Calu3 (cell line): ENCODE measurements at places on chromosomes 5 and 9. TPM values are rescaled to one million over a fixed set of nuclear protein-coding genes. Genes with fewer than 3 reads are reported as not detected.

DNA sequence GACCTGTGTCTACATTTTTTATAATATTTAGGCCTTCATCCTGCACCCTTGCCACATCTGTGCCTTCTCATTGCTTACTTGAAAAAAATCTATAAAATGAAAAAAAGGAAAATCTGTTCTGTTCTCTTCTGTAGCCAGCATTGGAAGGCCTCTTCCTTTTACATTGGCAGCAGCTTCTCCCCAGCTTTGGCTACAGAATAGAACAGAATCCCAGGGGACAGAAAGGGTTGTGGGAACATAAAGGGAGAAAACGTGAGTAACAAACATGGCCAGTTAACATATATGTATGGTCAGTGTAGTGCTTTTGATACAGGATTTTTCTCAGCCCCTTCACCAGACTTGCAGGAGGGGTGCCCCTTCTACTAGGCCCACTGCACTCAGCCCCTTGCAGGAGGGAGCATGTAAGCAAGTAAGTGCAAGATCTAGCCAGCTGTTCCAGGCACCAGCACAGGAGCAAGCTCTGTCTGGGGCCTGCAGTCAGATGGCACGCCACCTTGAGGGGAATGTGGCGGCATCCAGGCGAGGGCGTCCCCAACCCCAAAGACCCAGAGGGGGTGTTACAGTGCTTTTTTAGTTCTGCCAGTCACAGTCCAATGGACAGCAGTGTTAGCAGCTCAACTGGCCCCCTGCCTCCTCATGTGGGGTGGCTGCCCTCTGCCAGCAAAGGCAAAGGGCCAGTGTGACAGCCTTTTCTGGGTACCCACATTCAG is 330.5 kb upstream of the ZNF462 start:
- H3K27me3 ChIP-seq, result no peaks in the 10 kb centered on the region
- no peak for DNase-seq
- H3K4me1 ChIP-seq, result no peaks in the 10 kb centered on the region
- no peaks in the 10 kb centered on the region for H3K36me3 ChIP-seq

DNA sequence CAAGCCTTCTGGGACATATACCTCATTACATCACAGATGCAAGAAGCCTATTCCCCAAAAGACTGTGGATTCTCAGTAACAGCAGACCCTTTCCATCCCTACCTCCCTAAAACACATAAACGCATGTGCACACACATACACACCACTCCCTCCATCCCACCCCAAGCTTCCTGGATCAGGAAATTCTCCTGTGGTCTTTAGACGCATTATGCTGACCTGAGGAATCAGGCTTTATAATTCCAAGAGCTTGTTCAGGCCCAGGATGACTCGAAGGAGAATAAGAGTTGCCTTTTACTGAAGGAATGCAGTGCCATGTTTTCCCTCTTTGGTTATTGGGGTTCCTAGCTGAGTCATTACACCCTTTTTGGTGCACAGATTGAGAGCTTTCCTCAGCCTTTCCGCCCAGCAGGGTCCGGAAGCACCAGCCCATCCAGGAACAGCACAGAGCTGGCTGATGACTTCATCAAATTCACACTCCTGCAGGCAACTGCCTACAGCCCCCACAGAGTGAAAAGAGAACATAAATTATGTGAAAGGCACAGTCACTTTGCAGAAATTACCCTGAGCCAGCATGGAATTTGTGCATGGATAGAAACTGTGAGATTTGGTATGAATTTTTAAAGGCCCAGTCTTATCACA is 385.0 kb upstream of the TRPC7 start:
- peaks cover 26% of the 10 kb centered on the region for H3K27me3 ChIP-seq
- H3K36me3 ChIP-seq, result no peaks in the 10 kb centered on the region
- H3K27ac ChIP-seq, result no peak overlapping the region
- no peak for DNase-seq
- no peak overlapping the region for H3K4me3 ChIP-seq

GRCh38 chr5:67310169-67310568 is 113.6 kb upstream of the CD180 start:
- H3K4me1 ChIP-seq, result peaks cover 19% of the 10 kb centered on the region
- no peak overlapping the region for H3K4me3 ChIP-seq
- no peaks in the 10 kb centered on the region for H3K27me3 ChIP-seq

GRCh38 chr5:100790170-100790665 is 112.9 kb downstream of the ST8SIA4 start:
- no peaks in the 10 kb centered on the region for H3K27me3 ChIP-seq
- H3K27ac ChIP-seq, result peak overlapping the region; percentile 67
- H3K36me3 ChIP-seq, result peaks cover 5% of the 10 kb centered on the region

GRCh38 chr5:52605317-52606313 is 182.1 kb upstream of the ITGA1 start:
- H3K27ac ChIP-seq, result no peak overlapping the region
- no peak overlapping the region for H3K4me3 ChIP-seq
- DNase-seq, result no peak
- H3K4me1 ChIP-seq, result no peaks in the 10 kb centered on the region

DNA sequence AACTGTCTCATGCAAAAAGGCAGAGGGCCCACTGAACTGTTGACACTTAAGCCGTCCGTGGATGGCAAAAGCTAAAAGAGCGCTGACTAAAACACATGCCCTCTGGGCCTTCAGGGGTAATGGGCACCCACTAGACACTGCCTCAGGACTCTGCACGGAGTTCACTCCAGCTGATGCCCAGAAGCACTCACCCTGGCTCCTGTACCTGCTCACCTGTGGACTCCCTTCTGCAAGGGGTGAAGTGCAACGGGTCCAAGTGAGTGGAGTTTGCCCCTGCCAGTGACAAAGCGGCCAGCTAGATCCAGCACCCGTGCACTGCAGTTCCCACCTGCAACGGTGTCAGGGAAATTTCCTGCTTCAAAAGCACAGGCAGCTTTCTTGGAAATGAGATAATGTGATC is 50.2 kb downstream of the SLC1A1 start:
- H3K4me1 ChIP-seq, result peaks cover 32% of the 10 kb centered on the region
- H3K36me3 ChIP-seq, result peaks cover 15% of the 10 kb centered on the region
- peak overlapping the region; percentile 23 for H3K27ac ChIP-seq

DNA sequence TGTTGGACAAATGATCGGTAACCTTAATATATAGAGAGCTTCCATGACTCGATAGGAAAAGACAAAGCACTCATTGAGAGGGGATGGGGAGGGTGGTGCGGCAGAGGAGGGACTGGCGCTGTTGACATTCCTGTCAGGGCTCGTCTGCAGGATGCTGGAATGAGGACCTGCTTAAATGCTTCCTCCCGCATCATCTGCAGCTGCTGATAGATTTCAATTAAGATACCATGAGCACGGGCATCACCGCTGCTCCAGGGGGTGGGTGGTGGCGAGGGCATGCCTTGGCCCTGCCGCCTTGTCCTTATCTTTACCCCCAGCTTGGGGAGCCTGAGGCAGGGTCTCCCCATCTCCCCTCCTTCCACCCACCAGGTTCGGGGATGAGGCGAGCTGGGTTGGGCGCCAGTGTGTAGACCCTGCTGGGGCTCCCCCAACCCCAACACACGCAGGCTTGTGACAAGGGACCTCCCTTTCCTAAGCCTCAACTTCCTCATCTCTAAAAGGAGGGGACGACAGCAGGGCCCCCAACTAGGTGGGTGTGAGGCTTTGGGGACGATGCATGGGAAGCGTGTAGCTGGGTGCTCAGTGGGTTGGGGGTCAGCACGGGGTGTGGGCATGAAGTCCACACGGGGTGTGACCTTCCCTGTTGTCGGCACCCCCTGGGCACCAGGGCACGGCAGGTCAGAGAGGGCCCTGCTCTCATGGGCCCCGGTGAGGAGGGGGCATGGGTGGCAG is 11.7 kb upstream of the QRFP start:
- no peak overlapping the region for H3K4me3 ChIP-seq
- H3K27ac ChIP-seq, result no peak overlapping the region
- no peaks in the 10 kb centered on the region for H3K4me1 ChIP-seq
- no peak for DNase-seq
- peaks cover 51% of the 10 kb centered on the region for H3K27me3 ChIP-seq

DNA sequence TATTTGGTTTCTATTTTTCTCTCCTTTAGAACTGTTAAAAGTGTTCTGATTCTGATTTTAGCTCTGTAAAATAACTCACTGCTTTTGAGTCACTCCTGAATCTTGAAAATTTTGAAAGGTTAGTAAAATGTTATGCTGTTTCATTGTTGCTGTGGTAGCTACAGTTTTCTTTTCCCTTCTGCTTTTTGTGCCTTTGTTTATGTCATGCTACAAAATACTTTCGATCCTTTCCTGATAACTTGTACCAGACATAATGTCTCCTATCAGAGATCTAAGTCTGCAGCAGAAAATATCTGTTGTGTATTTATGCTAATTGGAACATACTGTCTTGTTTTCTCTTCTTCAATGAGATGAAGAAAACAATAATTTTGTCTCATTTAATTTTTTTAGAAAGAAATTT is 26.9 kb upstream of the CEP120 start:
- no peak overlapping the region for H3K4me3 ChIP-seq
- H3K36me3 ChIP-seq, result no peaks in the 10 kb centered on the region
- no peaks in the 10 kb centered on the region for H3K4me1 ChIP-seq
- no peaks in the 10 kb centered on the region for H3K27me3 ChIP-seq

DNA sequence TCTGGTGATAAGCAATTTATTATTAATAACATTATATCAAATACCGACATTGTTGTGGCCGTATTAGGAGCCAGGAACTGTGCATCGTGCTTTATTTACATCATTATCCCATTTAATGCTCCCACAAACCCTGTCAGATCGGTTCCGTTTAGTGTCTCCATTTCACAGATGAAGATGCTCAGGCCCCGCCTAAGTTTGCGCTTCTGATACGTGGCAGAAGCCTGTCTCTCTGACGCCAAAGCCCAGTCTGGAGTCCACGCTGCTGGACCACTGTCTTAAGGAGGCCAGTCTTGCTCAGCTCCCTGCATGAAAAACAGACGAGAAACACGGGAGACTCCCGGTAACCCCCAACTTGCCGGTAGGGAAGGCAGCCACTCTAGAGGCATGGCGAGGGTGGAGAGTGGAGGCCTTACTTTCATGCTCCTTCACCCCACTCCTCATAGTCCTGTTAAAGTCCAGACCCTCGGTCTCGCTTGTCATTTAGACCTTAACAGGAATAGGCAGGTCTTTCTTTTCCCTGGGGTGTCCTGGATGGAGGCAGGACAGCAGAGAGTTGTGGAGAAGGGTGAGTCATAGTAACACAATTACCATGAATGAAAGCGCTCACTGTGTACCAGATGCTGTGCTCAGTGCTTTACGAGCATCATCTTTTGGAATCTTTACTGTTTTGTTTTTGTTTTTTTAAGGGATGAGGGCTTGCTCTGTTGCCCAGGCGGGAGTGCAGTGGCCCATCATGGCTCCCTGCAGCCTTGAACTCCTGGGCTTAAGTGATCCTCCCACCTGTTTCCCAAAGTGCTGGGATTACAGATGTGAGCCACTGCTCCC is 872 bp downstream of the TXNDC15 start:
- H3K4me3 ChIP-seq, result peak overlapping the region; percentile 99
- DNase-seq, result peak; percentile 22
- H3K27ac ChIP-seq, result peak overlapping the region; percentile 77
- H3K4me1 ChIP-seq, result no peaks in the 10 kb centered on the region
- H3K27me3 ChIP-seq, result no peaks in the 10 kb centered on the region

- peak; percentile 34 for DNase-seq
- H3K27me3 ChIP-seq, result no peaks in the 10 kb centered on the region
- H3K27ac ChIP-seq, result no peak overlapping the region
- H3K4me3 ChIP-seq, result no peak overlapping the region
- no peaks in the 10 kb centered on the region for H3K4me1 ChIP-seq
- no peaks in the 10 kb centered on the region for H3K36me3 ChIP-seq
These were observed 76.7 kb downstream of the GRAMD2B start for GRCh38 chr5:126499853-126500342.

GRCh38 chr9:92642041-92642451 is 27.9 kb downstream of the IPPK start:
- H3K27ac ChIP-seq, result no peak overlapping the region
- DNase-seq, result no peak
- H3K4me3 ChIP-seq, result no peak overlapping the region
- peaks cover 11% of the 10 kb centered on the region for H3K36me3 ChIP-seq
- no peaks in the 10 kb centered on the region for H3K4me1 ChIP-seq

DNA sequence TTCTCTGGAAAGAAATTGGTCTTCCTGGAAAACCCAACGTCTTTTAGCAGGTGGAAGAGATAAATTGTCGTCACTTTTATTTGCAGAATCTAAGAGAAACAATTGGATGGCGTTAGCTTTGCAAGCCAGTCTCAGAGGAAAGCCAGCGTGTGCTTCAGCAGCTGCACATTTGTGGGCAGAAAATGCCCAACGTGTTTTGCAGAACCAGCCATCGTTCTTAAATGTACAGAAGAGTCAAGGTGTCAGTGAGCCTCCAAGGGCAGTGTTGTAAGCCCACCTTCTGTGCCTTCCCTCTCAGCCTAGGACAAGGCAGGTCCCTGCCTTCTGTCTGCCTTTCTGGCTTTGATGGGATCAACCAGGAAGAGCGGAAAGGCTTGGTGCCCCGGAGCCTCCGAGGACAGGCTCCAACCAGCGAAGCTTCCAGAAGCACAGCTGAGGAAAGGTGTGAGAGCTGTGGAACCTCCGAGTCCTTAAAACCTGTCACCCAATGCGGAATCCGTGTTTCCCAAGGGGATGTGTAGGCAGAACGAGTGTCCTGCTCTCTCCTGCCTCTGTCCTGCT is 116.0 kb upstream of the IRX2 start:
- no peak overlapping the region for H3K27ac ChIP-seq
- DNase-seq, result no peak
- H3K36me3 ChIP-seq, result no peaks in the 10 kb centered on the region
- H3K27me3 ChIP-seq, result no peaks in the 10 kb centered on the region

GRCh38 chr9:112112519-112112918 is 62.6 kb downstream of the SUSD1 start:
- peak; percentile 49 for DNase-seq
- peak overlapping the region; percentile 86 for H3K27ac ChIP-seq
- H3K36me3 ChIP-seq, result peaks cover 11% of the 10 kb centered on the region
- H3K27me3 ChIP-seq, result no peaks in the 10 kb centered on the region
- peaks cover 49% of the 10 kb centered on the region for H3K4me1 ChIP-seq

- DNase-seq, result no peak
- H3K36me3 ChIP-seq, result no peaks in the 10 kb centered on the region
- H3K27ac ChIP-seq, result no peak overlapping the region
- no peaks in the 10 kb centered on the region for H3K27me3 ChIP-seq
- H3K4me1 ChIP-seq, result no peaks in the 10 kb centered on the region
These were observed 190.9 kb upstream of the FREM1 start for GRCh38 chr9:15101095-15101494.

GRCh38 chr5:58235299-58235698 is 224.6 kb downstream of the PLK2 start:
- no peaks in the 10 kb centered on the region for H3K27me3 ChIP-seq
- H3K36me3 ChIP-seq, result no peaks in the 10 kb centered on the region
- peak overlapping the region; percentile 8 for H3K27ac ChIP-seq
- DNase-seq, result peak; percentile 25
- H3K4me1 ChIP-seq, result peaks cover 13% of the 10 kb centered on the region

- H3K36me3 ChIP-seq, result peaks cover 2% of the 10 kb centered on the region
- H3K27me3 ChIP-seq, result no peaks in the 10 kb centered on the region
- H3K27ac ChIP-seq, result no peak overlapping the region
- H3K4me1 ChIP-seq, result peaks cover 23% of the 10 kb centered on the region
- H3K4me3 ChIP-seq, result no peak overlapping the region
These were observed 5.9 kb downstream of the CYFIP2 start for GRCh38 chr5:157271740-157272271.

The KIF4B gene
- total RNA-seq, result not detected in 2 replicates

The ACSL6 gene
- total RNA-seq, result 0.24 and 0.86 TPM in 2 replicates

The ENTPD2 gene
- 3.8 and 5.8 TPM in 2 replicates for total RNA-seq

The DMGDH gene
- 1.1 and 1.3 TPM in 2 replicates for total RNA-seq

The SPIN1 gene
- total RNA-seq, result 56.7 and 59.5 TPM in 2 replicates

The LCP2 gene
- not detected in 2 replicates for total RNA-seq

The HRCT1 gene
- 0.69 and 0.90 TPM in 2 replicates for total RNA-seq
